ENCODE measurements at places on chromosomes 2 and 18.

- no peak for DNase-seq
Measured at GRCh38 chr2:70574109-70574508, 20.5 kb upstream of the TGFA start.

DNA sequence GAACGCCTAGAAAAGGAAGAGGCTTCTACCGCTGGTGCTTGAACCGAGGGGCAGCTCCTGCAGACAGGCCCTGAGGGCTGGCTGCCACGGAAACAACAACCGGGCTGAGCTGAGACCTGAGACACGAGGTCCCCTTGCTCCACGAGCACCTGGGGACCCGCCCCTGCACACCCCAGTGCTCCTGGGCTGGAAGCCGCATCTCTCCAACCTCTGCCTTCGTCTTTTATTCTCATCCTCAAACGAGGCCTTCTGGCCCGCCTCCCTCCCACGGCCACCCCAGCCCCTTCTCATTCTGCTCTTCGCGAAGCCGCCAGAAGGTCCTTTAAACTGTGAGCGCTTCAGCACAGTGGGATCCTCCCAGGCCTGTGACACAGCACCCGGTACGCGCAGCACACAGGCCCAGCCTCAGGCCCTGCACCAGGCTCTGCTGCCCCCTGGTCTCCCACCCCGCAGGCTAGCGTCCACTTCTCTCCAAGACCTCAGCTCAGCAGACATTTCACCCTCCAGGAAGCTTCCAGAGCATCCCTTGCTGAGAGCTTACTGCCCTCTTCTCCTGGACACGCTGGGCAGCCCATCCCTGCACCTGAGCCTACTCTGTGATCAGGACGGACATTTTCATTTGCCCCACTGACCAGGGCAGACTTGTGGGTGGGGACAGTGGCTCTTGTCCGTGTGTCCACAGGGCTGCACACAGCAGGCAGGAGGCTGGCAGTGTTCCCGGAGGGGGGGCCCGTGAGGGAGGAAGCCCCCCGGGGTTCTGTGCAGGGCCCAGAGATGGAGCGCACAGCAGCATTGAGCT, 149.7 kb downstream of the PXDN start:
- no peak for DNase-seq

- no peak for DNase-seq
Measured at GRCh38 chr18:79631096-79631507, 48.5 kb upstream of the CTDP1 start.

- DNase-seq, result peak; percentile 16
Measured at GRCh38 chr2:219514196-219514761, at the start of gene ASIC4. ASIC4 (plus strand) TSS chr2:219514482; CDS start chr2:219514725, 243 bp downstream.

Measured in COR-L47 (cell line).